H1 (cell line): ENCODE measurements at places on chromosomes 3 and 15.

DNA sequence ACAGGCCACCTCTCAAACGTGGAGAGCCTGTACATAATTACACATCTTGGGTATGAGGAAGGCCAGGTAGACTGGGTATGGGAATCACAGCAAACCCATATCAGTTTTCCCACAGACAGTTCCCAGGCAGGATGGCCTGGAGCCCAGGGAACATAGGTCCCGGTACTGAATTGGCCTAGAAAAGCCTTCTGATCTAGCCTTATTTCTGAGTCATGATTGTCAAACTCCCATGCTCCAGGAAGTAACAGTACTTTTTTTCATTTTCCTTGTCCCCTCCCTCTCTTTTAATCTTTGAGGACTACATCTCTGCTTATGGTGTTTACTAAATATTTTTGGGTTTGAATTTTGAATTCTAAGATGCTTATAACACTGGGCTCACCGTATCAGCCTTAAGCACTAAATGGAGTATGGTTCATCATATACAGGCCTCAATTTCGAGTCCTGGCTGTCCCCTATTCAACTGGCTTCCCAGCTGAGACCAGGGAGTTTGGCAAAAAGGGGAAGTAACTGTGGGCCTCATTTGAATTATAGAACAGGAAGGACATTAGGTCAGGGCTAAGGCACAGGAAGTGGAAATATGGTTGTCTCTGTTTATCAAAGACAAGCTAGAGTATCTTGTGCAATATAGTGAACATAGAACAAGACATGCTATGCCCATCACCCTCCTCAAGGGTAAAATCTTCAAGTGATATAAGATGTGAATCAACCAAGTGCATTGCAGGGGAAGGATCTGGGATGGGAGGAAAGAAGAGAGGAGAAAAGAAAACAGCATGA lies 494.6 kb downstream of the NTRK3 start:
- no peak for DNase-seq

DNA sequence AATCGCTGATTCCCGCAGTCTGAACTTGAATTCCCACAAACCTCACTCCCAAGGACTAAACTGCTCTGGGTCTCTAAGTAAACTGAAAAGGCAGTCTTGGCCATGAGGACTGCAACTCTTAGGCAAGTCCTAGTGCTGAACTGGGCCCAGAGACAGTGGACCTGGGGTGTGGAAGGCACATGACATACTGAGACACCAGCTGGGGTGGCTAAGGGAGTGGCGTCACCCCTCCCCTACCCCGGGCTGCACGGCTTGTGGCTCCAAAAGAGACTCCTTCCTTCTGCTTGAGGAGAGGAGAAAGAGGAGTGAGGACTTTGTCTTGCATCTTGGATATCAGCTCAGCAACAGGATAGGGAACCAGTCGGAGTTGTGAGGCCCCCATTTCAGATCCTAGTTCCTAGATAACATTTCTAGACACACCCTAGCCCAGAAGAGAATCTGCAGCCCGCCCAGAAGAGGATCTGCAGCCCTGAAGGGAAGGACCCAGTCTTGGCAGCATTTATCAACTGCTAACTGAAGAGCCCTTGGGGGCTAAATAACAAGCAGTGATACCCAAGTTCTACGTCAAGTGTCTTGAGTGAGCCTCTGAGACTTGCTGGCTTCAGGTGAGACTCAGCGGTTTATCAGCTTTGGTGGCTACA lies 110.7 kb upstream of the C3orf80 start:
- no peak for DNase-seq

DNA sequence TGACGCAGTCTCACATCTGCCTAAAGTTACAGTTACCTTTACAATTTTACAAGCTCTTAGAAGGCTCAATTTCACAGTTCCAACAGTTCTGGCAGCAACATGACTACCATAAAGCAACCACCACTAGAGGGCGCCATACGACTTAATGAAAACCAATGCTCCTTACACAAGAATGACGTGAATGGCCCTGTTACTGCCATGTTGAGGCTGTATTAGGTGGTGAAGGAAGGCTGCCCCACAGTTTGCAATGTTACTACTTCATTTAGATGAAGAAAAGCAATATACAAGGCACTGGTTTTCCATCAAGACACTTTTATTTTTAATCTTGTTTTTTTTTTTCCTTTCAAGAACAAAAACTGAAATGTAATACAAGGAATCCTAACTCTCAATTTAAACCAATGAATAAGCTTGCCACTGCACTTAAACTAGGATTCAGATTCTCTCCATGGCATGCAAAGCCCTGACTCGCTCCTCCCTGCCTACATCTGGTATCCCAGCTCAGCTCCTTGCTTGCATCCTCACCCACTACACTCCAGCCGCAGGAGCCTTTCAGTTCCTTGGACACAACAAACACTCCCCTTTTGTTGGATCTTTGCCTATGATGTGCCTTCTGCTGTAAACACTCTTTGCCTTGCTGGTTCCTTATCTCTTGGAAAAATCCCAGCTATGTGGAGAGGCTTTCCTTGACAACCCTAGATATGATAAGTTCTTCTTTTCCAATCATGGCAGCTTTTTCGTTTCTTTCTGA lies 270.7 kb downstream of the GBE1 start:
- peak; percentile 87 for DNase-seq

DNA sequence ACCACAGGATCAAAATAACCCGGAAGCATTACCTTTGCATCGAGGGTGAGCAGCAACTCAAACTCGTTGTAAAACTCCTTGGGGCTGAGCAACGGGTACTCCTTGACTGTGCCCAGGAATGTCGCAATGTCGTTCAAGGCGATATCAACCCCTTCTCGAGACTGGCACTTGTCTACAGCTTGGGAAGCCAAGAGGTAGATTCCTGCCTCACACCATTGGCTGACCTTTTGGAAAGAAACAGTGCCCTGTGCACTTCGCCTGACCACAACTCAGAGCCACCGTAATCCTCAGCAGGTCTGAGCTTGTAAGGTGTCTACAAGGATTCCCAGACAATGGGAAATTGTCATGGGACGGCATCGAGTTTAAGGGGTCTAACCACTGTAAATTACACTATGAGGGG lies 43.9 kb downstream of the B3GNT5 start:
- no peak for DNase-seq
